ENCODE measurements at places on chromosomes 5 and 9.

- no peak for DNase-seq
Measured at GRCh38 chr9:83642793-83643192, 19.9 kb downstream of the IDNK start.

DNA sequence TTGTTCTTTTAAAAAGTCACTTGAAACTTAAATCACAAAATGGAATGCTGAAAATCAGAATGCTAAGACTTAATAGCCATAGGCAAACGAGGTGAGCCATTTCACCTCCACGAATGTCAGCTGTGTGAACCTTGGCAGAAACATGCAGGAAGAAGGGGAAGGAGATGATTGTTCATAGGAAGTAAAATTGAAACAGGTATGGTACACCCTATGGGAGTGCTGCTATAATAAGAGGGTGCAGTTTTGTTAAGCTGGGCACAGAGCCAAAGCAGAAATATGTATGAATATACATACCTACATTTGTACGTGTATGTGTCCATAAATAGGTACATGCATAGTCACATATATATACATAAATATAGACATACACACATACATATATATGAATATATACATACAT, 51.0 kb upstream of the SPINK5 start:
- no peak for DNase-seq

- no peak for DNase-seq
Measured at GRCh38 chr5:111635151-111635902, 121.7 kb downstream of the NREP start.

- no peak for DNase-seq
Measured at GRCh38 chr5:159775890-159776289, 140.4 kb upstream of the ADRA1B start.

- DNase-seq, result no peak
Measured at GRCh38 chr5:104186100-104186499, 623.5 kb upstream of the NUDT12 start.

- no peak for DNase-seq
Measured at GRCh38 chr5:164958688-164959087, 1453.3 kb downstream of the MAT2B start.

GRCh38 chr9:86036555-86036954, 62.8 kb downstream of the GOLM1 start:
- DNase-seq, result no peak

DNA sequence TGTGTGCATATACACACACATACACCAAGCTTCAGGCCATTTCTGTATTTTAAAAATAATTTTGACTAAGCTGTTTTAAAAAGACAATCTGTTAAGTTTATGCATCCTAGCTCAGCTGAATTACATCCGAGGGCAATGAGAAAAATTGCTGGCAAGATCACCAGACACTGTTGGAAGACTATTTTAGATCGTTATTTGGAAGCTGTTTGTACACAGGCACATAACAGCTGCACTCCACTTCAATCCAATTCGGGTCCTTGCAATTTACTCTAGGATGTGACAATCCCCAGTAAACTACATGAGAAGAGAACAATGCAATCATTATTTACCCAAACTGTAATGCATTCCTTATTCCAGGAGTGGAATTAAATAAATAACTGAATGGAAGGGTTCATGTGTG, 79.3 kb upstream of the RASA1 start:
- DNase-seq, result no peak

GRCh38 chr5:141850244-141850768, 27.9 kb downstream of the PCDH1 start:
- DNase-seq, result no peak

DNA sequence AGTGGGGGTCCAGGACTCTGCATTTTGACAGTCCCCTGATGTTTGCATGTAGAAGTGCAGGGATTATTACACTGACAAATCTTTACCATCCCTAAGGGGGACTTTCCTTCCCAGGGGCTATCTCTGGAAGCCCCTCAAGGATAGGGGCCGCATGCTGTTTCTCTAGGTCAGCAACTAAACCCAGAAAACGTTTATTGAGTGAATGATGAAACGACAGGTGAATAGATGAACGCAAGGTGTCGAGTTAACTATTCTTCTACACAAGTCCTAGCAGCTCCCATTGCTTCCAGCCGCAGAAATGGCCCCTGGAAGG, 281 bp upstream of the HSD17B4 start:
- no peak for DNase-seq

GRCh38 chr5:171774418-171774817, 11.2 kb upstream of the SMIM23 start:
- no peak for DNase-seq

DNA sequence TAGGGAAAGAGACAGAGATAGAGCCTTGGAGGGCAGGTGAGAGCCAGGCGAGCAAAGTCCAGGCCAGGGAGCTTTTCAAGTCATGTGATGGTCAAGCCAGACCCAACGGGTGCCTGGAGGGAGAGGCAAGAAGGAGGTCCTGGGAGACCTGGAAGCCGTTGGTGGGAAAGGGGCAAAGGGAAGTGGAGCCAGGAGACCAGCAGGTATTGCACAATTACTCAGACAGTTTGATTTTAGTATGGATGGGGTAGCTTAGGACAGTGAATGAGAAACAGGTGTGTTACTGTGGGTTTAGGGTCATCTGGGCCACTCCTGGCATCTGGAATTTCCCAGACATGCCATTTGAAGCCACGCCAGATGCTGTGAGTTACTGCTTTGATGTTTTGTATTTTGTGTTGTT, 5.1 kb downstream of the SECISBP2 start:
- DNase-seq, result no peak

DNA sequence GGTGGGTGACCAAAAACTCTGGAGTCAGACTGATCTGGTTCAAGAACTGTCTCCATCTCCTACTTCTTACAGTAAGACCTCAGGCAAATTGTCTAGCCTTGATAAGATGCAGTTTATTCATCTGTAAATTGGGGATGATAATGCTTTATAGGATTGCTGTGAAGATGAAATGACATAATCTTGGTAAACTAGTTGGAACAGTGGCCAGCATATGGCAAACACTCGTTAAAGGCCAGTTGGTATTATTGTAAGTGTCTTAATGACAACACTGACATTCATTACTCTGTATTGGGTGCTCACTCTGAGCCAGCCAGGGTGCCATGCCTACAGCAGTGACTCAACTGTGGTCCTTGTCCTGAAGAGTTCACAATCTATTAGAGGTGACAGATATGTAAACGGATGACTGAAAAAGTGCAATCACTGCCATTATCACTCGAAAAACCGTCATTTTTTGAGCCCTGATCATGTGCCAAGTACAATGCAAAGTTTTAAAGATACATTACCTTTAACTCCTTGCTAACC, 84.9 kb upstream of the HSPA9 start:
- DNase-seq, result no peak

GRCh38 chr5:134453016-134453415, 41.3 kb upstream of the CDKN2AIPNL start:
- no peak for DNase-seq

DNA sequence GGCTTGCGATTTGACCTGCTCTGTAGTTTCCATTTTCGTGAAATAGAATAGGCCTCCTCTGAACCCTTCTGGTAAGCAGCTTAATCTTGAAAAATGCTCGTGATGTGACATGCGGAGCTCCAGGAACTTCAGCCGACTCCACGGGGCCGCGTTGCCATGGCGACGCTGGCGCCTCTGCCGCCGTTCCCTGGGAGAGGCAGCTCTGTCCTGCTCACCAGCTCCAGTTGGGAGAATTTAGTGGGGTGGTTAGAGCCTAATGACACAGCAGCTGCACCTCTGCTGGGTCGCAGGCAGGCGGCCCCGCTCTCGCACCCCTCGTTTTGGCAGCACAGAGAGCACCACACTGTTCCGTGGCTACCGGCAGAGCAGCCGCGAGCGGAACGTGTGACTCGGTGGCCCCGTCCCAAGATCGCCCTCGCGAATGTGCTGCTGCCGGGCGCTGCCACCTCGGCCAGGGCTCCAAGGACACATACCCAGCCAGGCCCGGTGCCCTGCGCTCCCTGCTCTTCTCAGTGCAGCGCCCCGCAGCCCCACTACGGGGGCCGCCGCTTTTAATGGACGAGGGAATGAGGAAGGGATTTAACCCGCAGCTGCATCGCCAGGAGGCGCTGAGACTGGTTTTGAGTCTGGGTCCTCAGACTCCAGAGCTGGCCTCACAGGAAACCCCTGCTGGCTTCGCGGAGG, 131.2 kb upstream of the LMX1B start:
- DNase-seq, result no peak

GRCh38 chr9:129726322-129727160, 26.3 kb downstream of the PTGES start:
- DNase-seq, result peak; percentile 30
